GM06990 (cell line): ENCODE measurements at places on chromosomes 5 and 9.

DNA sequence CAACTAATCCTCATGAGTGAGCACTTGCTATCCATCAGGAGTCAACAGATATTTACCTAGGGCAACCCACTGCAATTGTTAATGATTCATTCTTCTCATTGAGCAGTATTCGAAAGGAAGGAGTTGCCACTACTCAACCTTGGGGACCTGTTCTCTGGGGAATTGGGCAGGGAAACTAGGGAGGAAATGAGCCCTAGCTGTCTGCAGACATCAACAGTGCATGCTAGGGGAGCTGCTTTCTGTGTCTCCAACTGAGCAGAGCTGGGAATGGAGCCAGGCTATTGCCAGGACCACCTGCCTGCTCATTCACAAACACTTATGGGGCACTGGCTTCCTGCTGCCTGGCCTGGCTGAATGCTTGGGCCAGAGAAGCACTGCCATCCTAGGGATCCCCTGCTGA, 183.4 kb downstream of the TMEM38B start:
- no peak for DNase-seq

DNA sequence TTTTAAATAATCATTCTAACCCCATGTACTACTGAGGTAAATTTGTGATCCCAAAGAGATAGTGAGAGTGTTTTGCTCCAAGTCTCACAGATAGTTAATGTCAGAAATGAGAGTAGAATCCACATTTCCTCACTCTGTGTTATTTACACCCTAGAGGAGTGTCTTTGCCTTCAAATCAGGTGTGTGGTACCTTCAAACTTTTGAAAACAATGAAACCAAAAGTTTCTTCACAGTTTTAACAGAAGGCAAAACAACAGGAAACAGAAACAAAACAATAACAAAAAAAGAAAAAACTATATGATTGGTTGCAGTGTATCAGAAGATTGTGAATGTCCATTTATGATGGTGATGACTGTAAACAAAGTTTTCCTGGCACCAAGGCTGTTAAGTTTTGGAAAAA, 85.9 kb downstream of the ERBIN start:
- DNase-seq, result no peak

DNA sequence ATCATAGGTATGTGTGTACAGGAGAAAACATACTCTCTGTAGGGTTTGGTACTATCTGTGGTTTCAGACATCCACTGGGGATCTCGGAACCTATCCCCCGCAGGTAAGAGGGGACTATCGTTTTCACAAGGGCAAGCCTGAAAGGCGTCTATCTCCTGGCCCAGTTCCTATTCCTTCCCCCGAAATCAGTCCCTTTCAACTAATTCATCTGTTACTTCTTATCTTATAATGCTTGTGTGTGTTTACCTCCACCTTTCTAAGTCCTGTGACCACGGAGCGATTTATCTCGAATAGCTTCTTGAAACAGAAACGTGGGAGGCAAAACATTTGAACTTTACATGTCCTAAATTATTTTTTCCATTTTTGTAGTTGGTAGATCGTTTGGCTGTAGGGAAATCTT, 11.4 kb downstream of the ABO start:
- no peak for DNase-seq

DNA sequence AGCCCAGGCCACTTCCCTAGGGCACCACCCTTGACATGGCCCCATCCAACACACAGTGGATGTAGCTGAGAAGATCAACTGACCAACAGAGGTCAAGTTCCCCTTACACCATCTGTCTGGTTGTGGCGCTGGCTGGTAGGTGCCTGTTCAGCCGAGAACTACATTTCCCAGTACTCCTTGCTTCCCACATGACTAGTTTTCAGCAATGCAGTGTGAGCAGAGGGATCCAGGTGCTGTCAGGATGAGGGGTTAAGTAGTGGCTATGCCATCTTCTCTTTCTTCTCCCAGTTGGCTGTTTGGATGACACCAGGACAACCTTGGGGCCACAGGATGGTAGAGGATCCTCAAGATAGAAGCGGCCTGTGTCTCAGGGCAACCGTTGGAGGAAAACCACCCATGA, 48.6 kb upstream of the SH3PXD2B start:
- DNase-seq, result no peak

- no peak for DNase-seq
These were observed 1748.2 kb downstream of the EFNA5 start for GRCh38 chr5:105922574-105922973.

DNA sequence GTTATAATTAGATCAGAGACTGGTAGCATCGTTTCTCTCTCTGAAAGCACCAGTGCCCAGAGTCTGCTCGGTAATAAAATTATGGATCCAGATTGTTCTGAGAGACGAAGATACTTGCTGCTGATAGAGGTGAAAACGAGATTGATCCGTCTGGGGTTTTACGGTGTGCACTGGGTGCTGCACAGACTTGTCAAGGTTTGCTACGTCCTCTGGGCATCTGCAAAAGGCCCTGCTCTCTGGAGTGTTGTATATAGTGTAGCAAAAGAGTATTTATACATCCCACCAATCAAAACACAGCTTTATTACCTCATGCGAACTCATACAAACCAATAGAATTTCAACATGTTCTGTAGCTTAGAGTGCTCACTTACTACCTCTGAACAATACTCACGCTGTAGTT, 219.3 kb downstream of the PBX3 start:
- DNase-seq, result no peak

GRCh38 chr9:114893221-114894010, 37.0 kb downstream of the TNFSF8 start:
- peak; percentile 21 for DNase-seq

DNA sequence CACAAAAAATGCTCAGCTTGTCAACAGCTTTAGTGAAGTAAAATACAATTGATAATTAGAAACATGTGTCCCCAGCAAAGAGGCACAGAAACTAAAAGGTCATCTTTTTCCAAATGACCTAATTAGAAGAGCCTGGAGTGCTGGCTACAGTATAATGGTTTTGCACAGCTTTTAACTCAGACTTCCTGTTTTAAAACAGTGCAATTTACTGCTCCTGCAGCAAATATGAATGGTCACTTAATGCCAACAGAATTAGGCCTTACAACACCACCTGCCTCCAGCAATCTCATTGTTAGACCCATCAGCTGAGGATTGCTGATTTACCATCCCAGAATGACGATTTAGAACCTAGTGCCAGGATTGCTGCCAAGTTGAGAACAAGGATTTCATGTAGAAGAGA, 239.3 kb downstream of the CETN3 start:
- no peak for DNase-seq

DNA sequence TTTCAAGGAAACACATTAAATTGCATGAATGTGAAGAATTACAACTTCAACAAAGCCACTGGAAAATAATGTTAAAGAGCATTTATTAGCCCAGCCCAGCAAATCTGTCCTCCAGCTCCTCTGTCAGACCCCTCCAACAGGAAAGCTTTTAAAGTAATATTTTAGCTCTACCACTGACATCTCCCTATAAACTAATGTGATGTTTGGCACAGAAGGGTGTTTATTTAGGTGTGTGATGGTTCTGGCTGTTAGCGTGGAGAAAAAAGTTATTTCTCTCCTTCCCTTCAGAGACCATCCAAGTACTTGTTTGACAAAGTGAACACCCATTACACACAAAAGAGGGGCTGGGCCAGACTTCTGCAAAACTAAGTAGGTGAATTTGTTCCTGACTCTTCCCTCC, 111.9 kb upstream of the TARS1 start:
- DNase-seq, result no peak

GRCh38 chr9:36665921-36666431, 93.3 kb downstream of the MELK start:
- peak; percentile 31 for DNase-seq

DNA sequence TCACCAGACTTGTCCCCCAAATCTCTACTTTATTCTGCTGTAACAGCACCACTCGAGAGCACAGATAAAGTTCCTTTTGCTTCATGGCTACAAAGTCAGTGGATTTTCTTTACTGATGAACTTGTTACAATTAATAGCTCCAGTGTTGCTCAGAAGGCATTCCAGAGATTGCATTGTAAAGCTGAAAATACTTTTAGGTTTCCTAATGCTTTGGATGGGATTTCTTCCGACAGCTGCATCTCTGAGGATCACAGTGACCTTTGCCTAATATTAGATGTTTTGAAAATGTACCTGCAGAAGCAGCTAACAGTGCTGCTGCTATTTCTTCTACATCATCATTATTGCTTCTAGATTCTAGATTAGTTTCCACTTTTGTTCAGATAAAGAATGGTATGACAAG, 58.8 kb upstream of the TMEM171 start:
- DNase-seq, result no peak

- no peak for DNase-seq
These were observed 466.0 kb upstream of the ARRDC3 start for GRCh38 chr5:91849069-91849468.

GRCh38 chr9:96209407-96210271, 92.3 kb downstream of the HSD17B3 start:
- DNase-seq, result no peak

- DNase-seq, result no peak
These were observed 365.4 kb upstream of the IRX1 start for GRCh38 chr5:3230254-3230653.

- DNase-seq, result no peak
These were observed 4.5 kb upstream of the OTP start for GRCh38 chr5:77642738-77643653.

- DNase-seq, result no peak
These were observed 142.6 kb downstream of the INSYN2B start for GRCh38 chr5:169837686-169838085.

- no peak for DNase-seq
These were observed 537.6 kb downstream of the PRDM9 start for GRCh38 chr5:24045046-24045445.

GRCh38 chr9:4762108-4762885, 21.3 kb upstream of the AK3 start:
- peak; percentile 68 for DNase-seq
